ENCODE measurements at places on chromosomes 1 and 21. TPM values are rescaled to one million over a fixed set of nuclear protein-coding genes. Genes with fewer than 3 reads are reported as not detected.

DNA sequence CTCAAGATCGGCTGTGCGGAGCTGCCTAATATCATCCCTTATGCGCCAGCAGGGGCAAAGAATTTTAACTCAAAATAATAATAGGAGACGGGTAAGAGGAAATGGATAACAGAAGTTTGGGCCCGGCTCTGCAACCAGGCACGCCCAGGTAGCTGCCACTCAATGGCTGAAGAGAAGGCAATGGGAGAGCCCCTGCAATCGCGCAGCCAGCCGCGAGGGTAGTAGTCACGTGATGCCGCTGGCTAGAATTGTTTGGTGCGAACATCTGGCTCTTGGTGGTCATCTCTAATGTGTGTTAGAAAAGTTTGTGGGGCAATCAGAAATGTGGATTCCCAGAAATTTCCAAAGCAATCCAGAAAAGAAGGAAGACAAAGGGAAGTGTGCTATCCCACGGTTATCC is 12.3 kb downstream of the BARHL2 start:
- H3K4me1 ChIP-seq = peaks cover 8% of the 10 kb centered on the region
- H3K36me3 ChIP-seq = no peaks in the 10 kb centered on the region
- H3K4me3 ChIP-seq = no peak overlapping the region
- no peak overlapping the region for H3K27ac ChIP-seq

DNA sequence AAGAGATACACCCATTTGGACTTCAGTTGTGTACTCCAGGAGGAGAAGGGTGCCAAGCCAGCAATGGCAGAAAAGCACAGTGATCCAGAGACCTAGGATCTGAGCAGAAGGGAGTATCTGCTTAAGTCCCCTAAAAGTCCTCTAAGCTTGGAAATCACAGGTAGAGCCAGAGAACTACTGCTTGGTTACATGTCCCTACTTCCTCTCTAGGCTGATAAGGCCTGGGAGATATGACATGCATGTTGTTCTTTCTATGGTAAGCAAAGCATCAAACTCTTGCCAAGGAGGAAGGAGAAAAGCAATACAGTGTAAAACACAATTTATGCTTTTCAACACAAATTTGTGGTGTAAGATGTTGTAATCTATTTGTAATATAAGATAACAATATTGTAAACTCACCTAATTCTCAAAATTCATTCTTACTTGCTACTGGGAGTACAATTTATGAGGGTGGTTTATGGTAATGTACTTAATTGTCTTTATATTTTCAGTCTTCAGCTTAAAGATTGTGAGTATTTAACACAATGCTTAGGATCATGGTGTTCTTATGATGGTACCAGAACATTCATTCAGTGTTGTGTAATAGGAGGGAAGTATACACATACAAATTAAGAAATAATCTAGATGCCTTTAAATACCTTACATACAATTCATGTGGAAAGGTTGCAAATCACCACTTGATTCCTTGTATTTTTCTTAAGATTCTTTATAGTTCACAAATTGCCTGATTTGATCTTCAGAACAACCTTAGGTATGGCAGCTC is 49.1 kb upstream of the GNG12 start:
- H3K27me3 ChIP-seq = no peaks in the 10 kb centered on the region
- no peaks in the 10 kb centered on the region for H3K4me1 ChIP-seq
- no peak overlapping the region for H3K27ac ChIP-seq
- H3K4me3 ChIP-seq = no peak overlapping the region
- DNase-seq = no peak
- no peaks in the 10 kb centered on the region for H3K36me3 ChIP-seq

The HAO2 gene
- total RNA-seq = not detected

DNA sequence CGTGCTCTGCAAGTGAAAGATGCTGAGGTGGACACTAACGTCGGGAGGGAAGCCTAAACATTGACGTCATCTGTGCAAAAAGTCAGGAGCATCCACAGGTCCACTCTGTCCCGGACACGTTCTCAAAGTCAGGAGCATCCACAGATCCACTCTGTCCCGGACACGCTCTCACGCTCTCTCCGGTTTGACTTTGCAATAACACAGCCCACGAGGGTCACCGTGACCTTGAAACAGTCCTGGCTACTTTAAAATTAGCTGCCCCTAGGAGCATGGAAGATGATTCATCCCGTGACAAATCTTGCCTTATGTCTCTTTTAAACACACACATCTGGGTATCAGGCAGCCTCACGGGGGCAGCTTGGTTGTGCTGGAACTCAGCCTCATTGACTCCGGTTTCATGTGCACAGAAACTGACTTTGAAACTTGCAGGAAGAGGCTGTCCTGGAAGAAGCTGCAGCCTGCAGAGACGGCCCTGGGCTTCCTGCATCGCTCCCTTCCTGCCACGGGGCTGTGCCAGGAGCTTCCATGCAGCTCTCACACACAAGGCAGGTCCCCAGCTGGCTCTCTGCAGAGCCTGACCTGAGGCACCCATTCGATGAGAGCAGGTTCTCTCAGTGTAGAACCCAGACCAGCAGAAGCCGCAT is 18.1 kb upstream of the COL18A1 start:
- H3K27ac ChIP-seq = no peak overlapping the region
- H3K27me3 ChIP-seq = peaks cover 2% of the 10 kb centered on the region
- H3K4me1 ChIP-seq = no peaks in the 10 kb centered on the region
- H3K36me3 ChIP-seq = no peaks in the 10 kb centered on the region

- no peaks in the 10 kb centered on the region for H3K27me3 ChIP-seq
- H3K36me3 ChIP-seq = no peaks in the 10 kb centered on the region
- H3K27ac ChIP-seq = no peak overlapping the region
Observed at GRCh38 chr1:28193701-28194161, 17.2 kb upstream of the PTAFR start.

- no peaks in the 10 kb centered on the region for H3K36me3 ChIP-seq
- H3K27ac ChIP-seq = no peak overlapping the region
- no peak for DNase-seq
- no peak overlapping the region for H3K4me3 ChIP-seq
- no peaks in the 10 kb centered on the region for H3K27me3 ChIP-seq
- peaks cover 34% of the 10 kb centered on the region for H3K4me1 ChIP-seq
Observed at GRCh38 chr1:15064217-15064929, 89.2 kb upstream of the TMEM51 start.

The MYOM3 gene
- not detected for total RNA-seq

DNA sequence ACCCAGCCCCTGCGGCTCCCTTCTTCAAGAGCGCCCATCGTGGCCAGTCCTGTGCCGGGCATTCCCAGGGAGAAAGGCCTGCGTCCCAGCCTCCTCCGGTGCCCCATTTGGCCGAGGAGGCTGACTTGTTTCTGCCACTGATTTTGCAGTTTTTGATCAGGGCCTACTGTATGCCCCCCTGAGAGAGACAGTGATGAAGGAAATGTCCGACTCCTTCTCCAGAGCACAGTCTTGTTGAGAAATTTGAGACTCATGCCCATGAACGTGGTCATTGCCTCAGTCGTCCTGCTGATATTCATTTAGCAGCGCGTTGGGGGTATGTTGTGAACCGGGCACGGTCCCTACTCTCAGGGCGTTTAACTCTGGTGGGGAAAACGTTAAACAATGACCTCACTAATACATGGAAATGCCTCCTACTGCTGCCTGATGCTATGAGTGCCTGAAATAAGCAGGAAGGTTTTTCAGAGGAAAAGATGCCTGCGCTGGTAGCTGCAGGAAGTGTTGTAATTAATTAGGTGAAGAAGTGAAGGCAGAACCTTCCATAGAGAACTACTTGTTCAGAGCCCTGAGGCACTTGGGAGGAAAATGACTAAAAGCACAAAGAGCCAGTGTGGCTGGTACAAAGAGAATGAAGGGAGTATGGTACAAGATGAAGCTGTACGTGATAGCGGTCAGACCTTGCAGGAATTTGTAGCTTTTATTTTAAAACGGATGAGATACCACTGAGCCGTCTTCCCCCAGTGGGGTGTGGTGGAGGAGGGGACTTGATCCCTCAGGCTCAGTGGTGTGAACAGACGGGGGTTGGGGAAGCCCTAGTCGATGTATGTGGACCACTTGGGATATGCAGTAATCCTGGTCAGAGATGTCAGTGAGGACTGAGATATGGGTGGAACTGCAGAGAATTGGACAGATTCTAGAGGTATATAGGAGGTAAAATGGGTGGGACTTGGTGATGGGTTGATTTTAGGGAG is 730 bp downstream of the ZCCHC17 start:
- H3K27me3 ChIP-seq = no peaks in the 10 kb centered on the region
- peaks cover 10% of the 10 kb centered on the region for H3K36me3 ChIP-seq
- peaks cover 36% of the 10 kb centered on the region for H3K4me1 ChIP-seq
- H3K4me3 ChIP-seq = peak overlapping the region; percentile 93

DNA sequence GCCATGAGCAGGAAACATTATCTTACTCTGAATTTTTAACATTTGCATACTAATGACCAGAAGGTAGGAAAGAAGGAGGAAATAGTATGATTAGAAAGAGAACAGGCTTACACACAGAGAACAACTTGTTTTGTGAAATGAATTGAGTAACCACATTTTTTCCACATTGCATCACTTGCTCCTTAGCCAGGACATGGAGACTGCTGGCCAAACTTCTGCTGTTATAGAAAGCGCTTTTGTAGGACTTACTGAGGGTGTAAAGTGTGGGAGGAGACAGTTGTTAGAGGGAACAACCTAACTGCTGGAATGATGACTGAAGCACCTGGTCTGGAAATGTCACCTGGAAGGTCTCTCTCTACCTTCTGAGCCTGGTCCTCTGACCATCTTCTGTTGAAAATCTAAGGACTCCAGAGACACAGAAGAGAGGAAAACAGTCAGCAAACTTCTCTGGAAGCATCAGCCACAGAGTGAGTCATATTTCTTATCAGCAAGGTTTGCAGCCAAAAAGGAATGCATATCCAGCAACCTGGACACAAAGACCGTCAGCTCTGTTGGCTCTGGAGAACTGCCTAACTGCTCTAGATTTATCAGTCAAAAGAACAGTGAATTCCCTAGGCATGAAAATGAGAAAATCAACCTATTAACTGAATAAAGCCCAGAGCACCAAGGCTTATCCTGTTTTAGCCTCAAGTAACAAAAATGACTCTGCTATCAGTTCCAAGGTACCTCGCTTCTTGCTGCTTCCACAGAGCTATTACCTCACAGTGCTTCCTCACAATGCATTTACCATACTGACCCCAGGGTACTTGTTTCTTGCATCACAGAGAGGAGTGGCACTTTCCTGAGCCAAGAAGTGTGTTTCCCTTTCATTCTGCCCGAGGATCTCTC is 88.0 kb upstream of the SLFNL1 start:
- no peak overlapping the region for H3K27ac ChIP-seq
- H3K36me3 ChIP-seq = no peaks in the 10 kb centered on the region
- H3K4me3 ChIP-seq = no peak overlapping the region
- no peak for DNase-seq
- H3K4me1 ChIP-seq = no peaks in the 10 kb centered on the region
- no peaks in the 10 kb centered on the region for H3K27me3 ChIP-seq

The TNFSF18 gene
- not detected for total RNA-seq

The WDR64 gene
- not detected for total RNA-seq

DNA sequence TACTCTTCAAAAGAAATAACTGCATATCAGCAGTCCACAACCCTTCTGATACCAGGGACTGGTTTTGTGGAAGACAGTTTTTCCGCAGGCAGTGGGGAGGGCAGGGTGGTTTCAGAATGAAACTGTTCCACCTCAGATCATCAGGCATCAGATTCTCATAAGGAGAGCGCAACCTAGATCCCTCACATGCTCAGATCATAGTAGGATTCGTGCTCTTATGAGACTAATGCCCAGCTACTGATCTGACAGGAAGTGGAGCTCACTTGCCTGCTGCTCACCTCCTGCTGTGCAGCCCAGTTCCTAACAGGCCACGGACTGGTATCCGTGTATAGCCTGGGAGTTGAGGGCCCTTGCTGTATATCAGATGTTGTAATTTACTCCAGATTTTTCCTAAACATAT is 11.5 kb downstream of the RO60 start:
- peaks cover 9% of the 10 kb centered on the region for H3K4me1 ChIP-seq
- peaks cover 6% of the 10 kb centered on the region for H3K36me3 ChIP-seq
- no peak overlapping the region for H3K4me3 ChIP-seq
- peak overlapping the region; percentile 44 for H3K27ac ChIP-seq

- H3K4me1 ChIP-seq = peaks cover 29% of the 10 kb centered on the region
- peak overlapping the region; percentile 61 for H3K4me3 ChIP-seq
- H3K27ac ChIP-seq = peak overlapping the region; percentile 80
- DNase-seq = peak; percentile 33
Observed at GRCh38 chr1:149884433-149885338, 14.7 kb upstream of the BOLA1 start.

- no peak for DNase-seq
- no peak overlapping the region for H3K4me3 ChIP-seq
- H3K36me3 ChIP-seq = no peaks in the 10 kb centered on the region
- no peaks in the 10 kb centered on the region for H3K27me3 ChIP-seq
Observed at GRCh38 chr1:162970021-162970420, 99.1 kb upstream of the RGS4 start.

- H3K4me1 ChIP-seq = peaks cover 21% of the 10 kb centered on the region
- no peak for DNase-seq
- H3K27ac ChIP-seq = no peak overlapping the region
- peaks cover 32% of the 10 kb centered on the region for H3K27me3 ChIP-seq
- no peaks in the 10 kb centered on the region for H3K36me3 ChIP-seq
Observed at GRCh38 chr1:75618382-75618781, 7.5 kb upstream of the SLC44A5 start.

GRCh38 chr1:68959461-68960030 is 462.7 kb upstream of the DEPDC1 start:
- no peak overlapping the region for H3K27ac ChIP-seq
- H3K36me3 ChIP-seq = no peaks in the 10 kb centered on the region
- H3K4me1 ChIP-seq = no peaks in the 10 kb centered on the region

The NES gene
- total RNA-seq = not detected

The LEFTY1 gene
- not detected for total RNA-seq

GRCh38 chr21:34705011-34705410 is 36.2 kb downstream of the CLIC6 start:
- H3K4me3 ChIP-seq = no peak overlapping the region
- H3K27ac ChIP-seq = no peak overlapping the region
- DNase-seq = no peak
- no peaks in the 10 kb centered on the region for H3K36me3 ChIP-seq

DNA sequence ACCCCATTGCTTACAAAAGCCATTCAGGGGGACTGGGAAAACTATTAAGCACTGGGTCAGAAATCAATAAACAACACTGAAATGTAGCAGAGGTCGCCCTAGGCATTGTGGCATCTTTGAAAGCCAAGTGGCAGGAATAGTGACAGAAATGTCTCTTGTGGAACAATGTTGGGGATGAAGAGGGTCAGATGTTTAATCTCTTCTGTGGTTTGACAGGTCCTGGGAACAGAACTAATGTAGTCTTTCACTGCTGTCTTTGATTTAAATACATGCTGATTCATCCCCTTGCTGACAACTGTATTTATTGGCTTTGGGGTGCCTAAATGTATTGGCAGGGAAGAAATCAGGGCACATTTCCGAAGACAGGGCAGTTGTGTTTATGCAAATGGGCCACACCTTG is 194.8 kb downstream of the ATG4C start:
- no peak for DNase-seq
- H3K27me3 ChIP-seq = no peaks in the 10 kb centered on the region
- H3K4me3 ChIP-seq = no peak overlapping the region
- no peak overlapping the region for H3K27ac ChIP-seq
- H3K36me3 ChIP-seq = no peaks in the 10 kb centered on the region
- no peaks in the 10 kb centered on the region for H3K4me1 ChIP-seq

DNA sequence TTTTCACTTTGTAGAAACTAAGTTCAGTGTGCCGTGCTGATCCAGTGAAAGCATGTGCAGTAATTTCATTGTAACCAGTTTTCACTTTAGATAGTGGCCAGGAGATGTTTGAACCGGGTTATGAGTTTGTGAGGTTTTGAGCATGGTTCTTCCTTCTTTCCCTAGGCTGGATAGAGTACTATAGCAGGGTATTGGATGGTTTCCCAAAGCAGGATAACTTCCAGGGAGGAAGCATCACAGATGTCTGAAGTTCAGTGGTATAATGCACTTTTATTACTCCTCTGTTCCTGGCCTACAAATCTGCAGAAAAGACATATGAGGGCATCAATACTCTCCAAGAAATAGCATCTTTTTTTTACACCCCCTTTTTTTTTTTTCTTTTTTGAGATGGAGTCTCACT is 823.1 kb downstream of the USP25 start:
- no peak overlapping the region for H3K27ac ChIP-seq
- H3K27me3 ChIP-seq = no peaks in the 10 kb centered on the region
- no peaks in the 10 kb centered on the region for H3K4me1 ChIP-seq
- H3K4me3 ChIP-seq = no peak overlapping the region
- no peak for DNase-seq
